ENCODE measurements at places on chromosomes 2 and 18. TPM values are rescaled to one million over a fixed set of nuclear protein-coding genes. Genes with fewer than 3 reads are reported as not detected.

CPLX4 gene
- total RNA-seq = not detected

ASXL2 gene
- total RNA-seq = 9.9 TPM

CXCR1 gene
- 2.1 TPM for total RNA-seq

IL1A gene
- 0.20 TPM for total RNA-seq

TWIST2 gene
- total RNA-seq = 60.3 TPM

GKN1 gene
- not detected for total RNA-seq

METAP1D gene
- total RNA-seq = 12.7 TPM

IL18RAP gene
- total RNA-seq = 0.89 TPM

PLA2R1 gene
- total RNA-seq = 11.3 TPM

DYSF gene
- total RNA-seq = 23.2 TPM

CNTNAP5 gene
- 0.10 TPM for total RNA-seq

NEURL3 gene
- total RNA-seq = 0.10 TPM

AKAIN1 gene
- not detected for total RNA-seq

CRACDL gene
- total RNA-seq = 1.1 TPM

APCDD1 gene
- total RNA-seq = 125 TPM

GPAT2 gene
- total RNA-seq = 1.2 TPM

UGT1A8 gene
- total RNA-seq = not detected

DNA sequence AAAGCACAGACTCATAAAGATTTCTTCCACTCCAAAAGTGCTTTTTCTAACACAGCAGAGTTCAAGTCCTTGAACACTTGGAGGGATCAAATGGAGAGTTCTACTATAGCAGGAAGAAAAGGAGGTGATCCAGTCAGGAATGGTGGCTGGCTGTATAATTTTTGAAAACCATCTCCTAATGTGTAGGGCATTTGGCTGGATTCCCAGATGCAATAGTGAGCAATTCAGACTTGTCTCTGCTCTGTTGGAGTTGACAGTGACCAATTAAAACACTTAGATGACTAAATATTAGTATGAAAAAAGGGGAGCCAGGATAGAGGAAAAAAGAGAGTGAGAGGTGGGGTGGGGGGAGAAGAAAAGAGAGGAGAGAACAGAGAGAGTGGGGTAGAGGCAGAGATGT, 5.3 kb upstream of the G6PC2 start:
- DNase-seq = no peak

DNA sequence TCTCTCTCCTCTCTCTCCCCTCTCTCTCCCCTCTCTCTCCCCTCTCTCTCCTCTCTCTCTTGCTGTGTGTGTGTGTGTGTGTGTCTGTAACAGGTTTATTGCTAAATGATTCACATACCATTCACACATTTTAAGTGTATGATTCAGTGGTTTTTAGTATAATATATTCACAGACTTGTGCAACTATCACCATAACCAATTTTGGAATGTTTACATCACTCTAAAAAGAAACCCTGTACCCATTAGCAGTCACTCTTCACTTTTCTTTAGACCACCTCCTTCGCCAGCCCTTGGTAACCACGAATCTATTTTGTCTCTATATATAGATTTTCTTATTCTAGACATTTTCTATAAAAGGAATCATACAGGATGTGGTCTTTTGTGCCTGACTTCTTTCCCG, 11.4 kb downstream of the THNSL2 start:
- no peak for DNase-seq

DNA sequence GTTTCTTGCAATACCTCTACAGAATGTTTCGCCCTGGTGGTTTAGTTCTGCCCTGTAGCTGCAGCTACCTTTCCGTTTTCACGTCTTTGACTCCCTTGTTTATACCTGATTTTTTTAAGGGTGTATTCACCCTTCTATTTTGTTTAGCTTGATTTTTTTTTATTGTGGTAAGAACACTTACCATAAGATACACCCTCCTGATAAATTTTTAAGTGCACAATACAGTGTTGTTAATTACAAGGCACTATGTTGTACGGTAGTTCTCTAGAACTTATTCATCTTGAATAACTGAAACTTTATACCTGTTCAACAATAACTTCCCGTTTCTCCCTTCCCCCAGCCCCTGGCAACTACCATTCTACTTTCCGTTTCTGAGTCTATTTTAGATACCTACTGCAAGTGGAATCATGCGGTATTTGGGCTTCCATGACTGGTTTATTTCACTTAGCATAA, 48.9 kb upstream of the NABP1 start:
- DNase-seq = no peak

GRCh38 chr2:156585457-156585856, 149.3 kb downstream of the GPD2 start:
- DNase-seq = no peak

- DNase-seq = no peak
Measured at GRCh38 chr2:227890495-227891079, 19.2 kb downstream of the DAW1 start.

GRCh38 chr18:68431111-68431921, 283.6 kb downstream of the TMX3 start:
- DNase-seq = no peak

- DNase-seq = no peak
Measured at GRCh38 chr2:76839826-76840225, 682.4 kb downstream of the LRRTM4 start.

- DNase-seq = no peak
Measured at GRCh38 chr2:97936199-97936598, 59.5 kb downstream of the TMEM131 start.

DNA sequence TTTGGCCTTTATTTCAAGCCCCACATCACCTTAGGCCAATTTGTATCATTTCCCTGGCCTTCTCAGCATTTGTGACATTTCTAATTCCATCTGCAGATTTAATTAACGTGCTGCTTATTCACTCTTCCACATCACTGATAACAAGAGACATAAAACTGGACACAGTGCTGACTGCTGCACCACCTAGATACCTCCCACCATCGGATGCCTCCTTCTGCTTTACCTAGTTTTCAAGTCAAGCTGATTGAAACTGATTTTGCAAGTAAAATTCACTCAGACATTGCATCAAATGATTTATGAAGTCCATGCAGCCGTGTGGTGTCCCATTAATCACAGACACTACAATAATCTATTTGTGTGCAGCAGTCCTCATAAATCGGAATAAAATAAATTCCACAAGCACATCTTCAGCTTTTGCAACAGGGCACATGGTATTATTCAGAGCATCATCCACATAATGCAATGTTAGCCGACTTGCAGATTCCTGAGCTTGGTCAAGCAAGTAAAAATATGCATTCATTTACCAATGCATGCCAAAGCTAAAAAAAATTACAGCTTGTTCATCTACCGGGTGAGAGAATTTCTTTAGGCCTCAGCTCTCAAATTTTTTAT, 15.9 kb upstream of the CRIM1 start:
- no peak for DNase-seq

GRCh38 chr2:226066391-226066790, 666.9 kb downstream of the NYAP2 start:
- peak; percentile 22 for DNase-seq

DNA sequence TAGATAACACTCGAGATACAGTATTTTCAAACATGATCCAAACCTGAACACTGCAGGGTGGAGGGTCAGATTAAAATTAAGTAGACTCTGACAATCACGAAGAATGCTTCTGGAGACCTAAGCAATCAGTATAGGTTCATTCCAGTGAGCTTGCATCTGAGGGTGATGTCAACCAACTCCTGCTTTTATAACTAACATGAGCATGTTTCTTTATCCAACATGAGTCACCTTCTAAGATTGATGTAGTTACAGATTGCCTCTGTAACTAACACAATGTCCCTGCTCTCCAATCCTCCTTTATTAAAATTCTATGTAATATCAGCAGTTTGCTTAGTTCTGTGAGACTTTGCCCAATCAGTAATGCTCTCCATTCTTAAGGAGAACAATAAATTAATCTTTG, 225.7 kb downstream of the ARL6IP6 start:
- no peak for DNase-seq

GRCh38 chr2:160737247-160737646, 243.6 kb upstream of the RBMS1 start:
- no peak for DNase-seq

DNA sequence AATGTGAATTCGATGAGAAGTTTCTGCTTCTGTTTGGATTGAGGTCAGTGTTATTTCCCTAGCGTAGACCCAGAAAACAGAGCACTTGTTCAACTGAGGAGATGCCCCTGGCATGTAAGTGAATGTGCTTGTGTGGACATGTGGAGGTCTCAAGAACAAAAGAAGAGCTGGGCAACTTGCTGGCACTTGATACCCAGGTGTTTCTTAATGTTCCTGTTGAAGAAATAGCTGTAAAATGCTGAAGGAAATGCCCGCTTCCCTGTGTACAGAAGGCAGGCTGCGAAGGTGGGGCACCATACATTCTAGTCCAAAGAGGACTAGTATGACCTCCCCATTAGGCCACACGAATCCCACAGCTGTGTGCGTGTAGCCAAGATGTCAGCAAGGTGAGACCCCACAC, 9.8 kb upstream of the LBH start:
- DNase-seq = no peak

GRCh38 chr2:40937284-40937683, 485.4 kb upstream of the SLC8A1 start:
- no peak for DNase-seq

GRCh38 chr2:7286120-7286519, 368.9 kb downstream of the RNF144A start:
- no peak for DNase-seq

DNA sequence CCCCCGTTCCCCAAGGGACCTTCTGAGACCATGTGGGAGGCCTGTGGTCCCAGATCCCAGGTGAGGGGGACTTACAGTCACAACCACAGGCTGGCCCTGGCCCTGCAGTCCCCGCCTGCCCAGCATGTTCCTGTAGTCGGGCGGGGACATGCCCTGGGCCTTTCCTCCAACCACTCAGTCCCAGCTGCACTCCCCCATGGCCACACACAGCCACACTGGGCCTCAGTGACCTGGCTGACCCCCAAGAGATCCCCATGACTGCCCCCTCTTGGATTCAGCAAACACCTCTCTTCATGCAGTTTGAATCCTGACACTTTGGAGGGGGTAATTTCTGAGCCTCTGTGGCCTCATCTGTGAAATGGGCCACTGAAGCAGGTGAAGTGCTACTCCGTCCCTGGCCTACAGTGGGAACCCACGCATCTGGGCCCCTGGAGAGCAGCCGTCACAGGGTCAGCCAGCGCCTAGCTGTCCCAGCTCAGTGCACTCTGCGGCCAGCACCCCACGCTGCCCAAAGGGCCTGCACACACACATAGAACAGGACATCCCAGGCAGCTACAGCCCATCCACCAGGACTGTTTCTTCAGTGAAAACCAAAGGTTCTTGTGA, 12.7 kb upstream of the ARHGEF4 start:
- DNase-seq = no peak

- no peak for DNase-seq
Measured at GRCh38 chr18:74795751-74796150, 198.1 kb downstream of the ZNF407 start.

- DNase-seq = peak; percentile 15
Measured at GRCh38 chr2:209334188-209335017, 89.4 kb upstream of the MAP2 start.

GRCh38 chr2:113697516-113697915, 58.9 kb downstream of the SLC35F5 start:
- DNase-seq = no peak

- no peak for DNase-seq
Measured at GRCh38 chr2:240642806-240643092, 17.5 kb downstream of the GPR35 start.

GRCh38 chr2:7673853-7674252, 756.6 kb downstream of the RNF144A start:
- no peak for DNase-seq

- no peak for DNase-seq
Measured at GRCh38 chr18:2983296-2983695, 29.6 kb downstream of the LPIN2 start.

DNA sequence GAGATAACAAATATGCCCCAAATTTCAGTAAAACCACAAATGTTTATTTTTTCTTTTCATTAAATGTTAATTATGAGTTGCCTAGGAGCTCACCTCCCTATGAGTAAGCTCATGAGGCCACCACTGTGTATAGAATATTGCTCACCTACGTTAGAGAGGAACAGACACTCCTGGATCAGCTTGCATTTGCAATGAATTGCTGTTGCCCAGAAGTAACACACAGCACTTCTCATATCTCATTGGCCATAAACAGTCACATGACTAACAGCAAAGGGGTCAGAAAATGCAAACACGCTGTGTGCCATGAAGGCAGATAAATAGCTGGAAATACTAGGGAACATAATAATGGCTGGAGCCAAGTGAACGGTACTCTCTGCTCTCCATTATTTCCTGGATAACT, 89.0 kb upstream of the GALNT5 start:
- DNase-seq = no peak
